ENCODE measurements at places on chromosomes 7 and 10.

GRCh38 chr10:88923520-88923919 lies 29.1 kb downstream of the ACTA2 start:
- DNase-seq: peak; percentile 25

DNA sequence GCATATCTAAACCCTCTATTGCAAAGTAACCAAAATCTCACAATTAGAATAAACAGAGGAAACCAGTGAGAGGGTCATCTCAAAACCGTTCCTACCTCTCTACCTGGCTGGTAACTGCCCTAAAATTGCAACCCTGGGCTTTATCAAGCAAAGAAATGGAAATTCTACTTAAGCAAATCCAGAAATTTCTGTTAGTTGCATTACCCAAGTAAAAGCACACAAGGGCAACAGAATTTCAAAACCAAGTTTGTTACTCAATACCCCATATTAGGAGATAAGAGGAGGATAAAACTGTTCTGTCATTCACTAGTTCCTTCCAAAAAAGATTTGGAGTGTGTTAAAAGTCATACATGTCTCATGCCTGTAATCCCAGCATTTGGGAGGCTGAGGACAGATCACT lies 195.3 kb downstream of the FAM107B start:
- peak; percentile 70 for DNase-seq

DNA sequence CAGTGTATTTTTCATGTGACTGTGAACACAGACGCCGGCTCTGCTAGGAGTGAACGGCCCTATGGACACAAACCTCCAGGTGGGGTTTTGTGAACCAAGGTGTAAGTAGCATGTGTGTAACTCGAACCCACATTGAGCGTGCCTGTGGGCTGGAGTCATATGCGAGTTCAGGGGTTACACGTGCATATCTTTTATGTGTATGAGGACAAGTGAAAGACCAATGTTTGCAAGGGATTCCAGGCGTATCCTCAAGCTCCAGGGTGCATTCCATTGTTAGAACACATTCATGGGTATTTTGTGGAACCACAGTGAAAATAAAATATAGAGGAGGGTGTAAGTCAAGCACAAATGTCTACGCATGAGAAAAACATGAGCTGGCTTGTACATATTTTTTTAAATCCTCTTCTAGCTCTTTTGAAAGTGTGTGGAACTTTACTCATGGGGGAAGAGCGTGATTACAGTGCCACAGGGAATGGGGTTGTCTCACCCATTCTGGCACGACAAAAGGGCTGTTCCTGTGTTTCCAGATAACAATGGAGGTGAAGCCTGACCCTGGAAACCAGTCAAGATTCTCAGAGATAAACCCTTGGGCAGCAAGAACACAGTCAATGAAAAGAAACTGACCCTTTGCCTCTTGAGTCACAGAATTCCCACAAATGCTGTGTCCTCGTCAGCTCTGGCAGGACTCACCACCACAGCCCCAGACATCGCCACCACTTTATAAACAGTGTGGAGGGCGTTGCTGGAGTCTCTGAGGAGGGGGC lies 37.0 kb upstream of the GOT1 start:
- DNase-seq: peak; percentile 60

DNA sequence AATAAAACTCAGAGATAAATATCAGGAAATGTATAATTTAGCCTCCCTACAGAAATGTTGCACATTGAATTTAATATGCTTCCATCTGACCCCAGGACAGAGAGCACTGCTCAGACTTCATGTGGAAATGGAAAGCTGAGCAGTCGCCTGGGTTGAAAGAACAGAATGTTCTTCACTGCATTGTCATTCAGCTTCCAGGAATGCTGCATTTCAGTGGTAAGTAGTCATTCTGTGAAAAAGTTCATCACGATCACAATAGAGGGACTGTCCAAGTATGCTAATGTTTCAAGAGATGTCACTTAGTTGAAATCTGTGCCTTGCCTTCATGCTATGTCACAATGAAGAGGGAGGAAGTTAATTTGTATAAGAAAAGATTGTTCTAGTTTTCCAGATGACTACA lies 147.3 kb downstream of the NRCAM start:
- DNase-seq: peak; percentile 28

DNA sequence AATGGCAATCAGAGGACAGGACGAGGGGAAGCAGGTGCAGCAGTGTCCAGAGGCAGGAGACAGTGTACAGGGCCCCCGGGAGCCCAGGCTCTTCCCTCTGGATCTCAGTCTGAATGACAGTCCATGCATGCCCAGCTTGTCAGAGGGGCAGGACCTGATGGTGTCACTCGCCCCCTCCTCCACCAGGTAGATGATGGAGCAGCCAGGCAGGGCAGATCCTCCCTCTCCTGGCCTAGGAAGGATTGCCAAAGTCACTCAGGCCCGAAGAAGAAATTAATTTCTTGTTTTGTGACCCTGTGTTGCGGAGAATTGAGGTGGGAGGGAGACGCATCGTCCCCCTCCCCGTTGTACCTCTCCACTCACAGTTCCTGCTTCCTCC lies 4.0 kb downstream of the VSTM4 start:
- no peak for DNase-seq

DNA sequence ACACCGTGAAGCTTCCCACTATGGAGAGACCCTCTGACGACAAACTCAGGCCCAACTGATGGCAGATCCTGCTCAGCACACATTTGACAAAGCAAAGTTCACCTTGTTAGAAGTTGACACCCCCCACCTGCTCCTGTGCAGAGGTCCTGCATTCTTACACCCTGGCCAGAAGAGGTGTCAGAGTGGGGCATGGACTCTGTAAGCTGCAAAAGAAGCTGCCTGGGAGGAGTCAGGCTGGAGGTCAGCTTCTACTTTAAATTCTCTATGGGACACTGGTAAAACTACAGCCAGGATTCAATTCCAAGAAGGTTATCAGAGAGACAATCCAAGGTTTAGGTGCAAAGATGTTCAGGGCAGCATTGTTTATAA lies 20.0 kb upstream of the TNS3 start:
- no peak for DNase-seq

- no peak for DNase-seq
Measured at GRCh38 chr10:120516426-120516825, 59.4 kb downstream of the PLPP4 start.

DNA sequence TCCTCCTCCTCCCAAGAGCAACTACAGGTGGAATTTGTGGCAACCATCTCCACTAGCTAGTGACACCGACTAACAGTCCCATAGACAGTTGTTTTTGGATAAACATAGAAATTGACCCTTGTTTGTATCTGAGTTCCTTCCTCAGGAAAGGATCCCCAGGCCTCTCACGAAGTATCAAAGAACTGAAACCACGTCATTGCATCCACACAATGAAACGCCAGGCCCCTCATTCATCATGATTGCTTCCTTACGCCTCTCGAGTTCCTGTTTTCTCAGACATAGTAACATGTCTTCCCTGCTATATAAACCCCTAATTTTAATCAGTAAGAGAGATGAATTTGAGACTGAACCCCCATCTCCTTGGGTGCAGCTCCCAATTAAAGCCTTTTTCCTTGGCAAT lies 18.1 kb downstream of the SLC35G1 start:
- DNase-seq: no peak

DNA sequence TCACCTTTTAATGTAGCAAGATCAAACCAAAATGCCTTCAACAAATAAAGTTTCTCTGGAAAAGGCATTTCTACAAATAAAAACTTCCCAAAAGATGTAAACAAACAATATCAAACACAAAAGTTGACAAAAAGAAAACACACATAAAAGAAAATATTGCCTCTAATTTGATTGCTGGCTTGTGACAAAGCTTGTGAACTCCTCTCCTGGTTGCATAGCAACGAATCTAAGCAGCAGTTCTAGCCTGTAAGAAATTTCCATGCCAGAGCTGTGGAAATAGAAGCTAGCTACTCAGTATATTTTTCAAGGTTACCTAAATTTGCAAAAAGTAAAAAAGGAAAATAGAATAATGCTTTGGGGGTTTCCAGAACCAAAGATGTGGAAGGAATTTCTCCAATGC lies 173.9 kb upstream of the CDK1 start:
- peak; percentile 19 for DNase-seq

GRCh38 chr7:36306222-36306621 lies 83.4 kb upstream of the ANLN start:
- DNase-seq: no peak
